ENCODE measurements at places on chromosomes 3 and 15.

GRCh38 chr15:75840659-75841058, 2.6 kb upstream of the UBE2Q2 start:
- no peak overlapping the region for H3K27ac ChIP-seq
- no peak for DNase-seq
- no peaks in the 10 kb centered on the region for H3K36me3 ChIP-seq

DNA sequence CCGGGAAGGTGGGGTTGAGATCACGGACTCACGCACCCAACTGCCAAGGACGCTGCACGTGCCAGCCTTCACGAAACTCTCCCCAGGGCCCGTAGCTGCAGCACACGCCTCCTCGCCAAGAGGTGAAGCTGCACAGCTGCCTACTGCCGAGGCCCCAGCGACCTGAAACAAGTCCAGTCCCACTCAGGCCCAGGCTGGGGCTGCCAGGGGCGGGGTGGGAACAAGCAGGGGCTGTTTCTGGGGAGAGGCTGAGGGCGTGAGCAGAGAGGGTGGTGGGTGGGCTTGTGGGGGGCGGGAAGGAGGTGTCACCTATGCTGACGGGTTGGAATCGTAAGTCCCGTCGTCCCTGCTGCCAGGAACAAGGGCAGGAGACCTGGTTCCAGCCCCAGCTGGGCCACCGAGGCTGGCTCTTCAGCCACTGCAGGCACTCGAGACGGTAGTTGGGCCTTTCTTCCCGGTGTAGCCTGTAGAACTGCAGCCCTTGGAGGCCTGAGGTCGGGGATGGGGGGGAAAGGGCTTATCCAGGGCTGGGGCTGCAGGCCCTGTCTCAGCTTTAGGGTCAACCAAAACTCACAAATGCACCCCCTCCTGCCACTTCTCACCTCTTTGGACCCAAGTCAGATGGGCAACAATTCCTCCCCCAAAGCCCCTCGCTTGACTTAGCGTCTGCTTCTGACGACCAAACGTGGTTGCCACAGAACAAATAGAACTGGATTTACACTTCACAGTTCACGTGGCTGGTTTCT, 44.4 kb downstream of the MUC20 start:
- no peak for DNase-seq
- H3K27me3 ChIP-seq, result peaks cover 34% of the 10 kb centered on the region
- peaks cover 10% of the 10 kb centered on the region for H3K36me3 ChIP-seq

DNA sequence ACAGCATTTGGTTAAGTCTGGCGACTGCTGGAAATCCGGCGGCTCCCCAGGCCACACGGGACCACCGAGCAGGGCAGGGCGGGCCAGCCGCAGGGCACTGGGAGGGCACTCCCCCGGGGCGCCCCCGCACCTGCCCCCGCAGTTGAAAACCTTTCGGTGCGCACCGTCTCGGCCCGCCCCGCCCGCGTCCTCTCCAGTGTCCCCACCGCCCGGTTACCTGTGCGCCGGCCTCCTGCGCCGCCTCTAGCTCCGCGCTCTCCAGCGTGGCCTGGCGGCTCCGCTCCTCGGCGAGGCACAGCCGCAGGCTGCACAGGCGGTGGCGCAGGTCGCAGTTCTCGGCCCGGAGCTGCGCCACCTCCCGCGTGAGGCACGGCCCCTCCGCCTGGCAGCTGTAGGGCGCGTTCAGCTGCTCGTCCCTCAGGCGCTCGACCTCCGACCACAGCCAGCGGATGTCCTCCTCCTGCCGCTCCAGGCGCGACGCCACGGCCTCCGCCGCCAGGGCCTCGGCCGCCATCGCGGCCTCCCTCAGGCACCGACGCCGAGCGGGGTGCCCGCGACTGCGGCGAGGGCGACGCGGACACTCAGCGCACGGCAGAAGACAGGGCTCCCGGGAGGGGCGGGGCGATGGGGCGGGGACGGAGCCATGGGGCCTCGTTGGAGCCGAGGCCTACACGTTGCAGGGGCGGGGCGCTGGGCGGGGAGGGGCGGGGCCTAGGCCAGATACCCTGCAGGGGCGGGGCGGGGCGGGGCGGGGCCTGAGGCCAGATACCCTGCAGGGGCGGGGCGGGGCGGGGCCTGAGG, at the start of gene TARS3:
Gene TARS3, minus strand, starts transcription at position 600 of the 801 bp plus-strand sequence. Its CDS starts 86 bp downstream, at position 514.
- peak within 1 kb of the TSS; percentile 84 for H3K4me3 ChIP-seq
- peaks cover 8% of the 10 kb centered on the region for H3K4me1 ChIP-seq
- peak within 1 kb of the TSS; percentile 74 for H3K27ac ChIP-seq
- DNase-seq, result peak; percentile 89
- no peaks in the 10 kb centered on the region for H3K27me3 ChIP-seq
- H3K36me3 ChIP-seq, result peaks cover 23% of the 10 kb centered on the region

DNA sequence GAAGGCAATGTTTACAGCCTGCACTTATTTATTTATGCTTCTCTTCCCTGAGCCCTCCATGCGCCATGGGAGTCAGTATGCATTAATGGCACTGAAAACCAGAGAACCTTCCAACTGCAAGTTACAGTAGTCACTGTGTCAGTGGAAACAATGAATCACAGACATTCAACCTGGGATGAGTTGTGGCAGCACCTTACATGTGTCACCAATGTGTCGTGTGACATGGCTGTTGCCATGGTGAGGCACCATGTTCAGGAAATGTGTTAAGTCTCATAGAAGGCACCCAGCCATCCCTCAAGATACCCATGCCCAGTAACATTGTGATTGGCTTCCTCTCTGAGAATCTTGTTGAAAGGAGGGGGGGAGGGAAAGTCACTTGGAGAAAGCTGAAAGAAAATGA, 105.0 kb downstream of the FOXP1 start:
- peaks cover 18% of the 10 kb centered on the region for H3K36me3 ChIP-seq
- H3K27ac ChIP-seq, result peak overlapping the region; percentile 91
- H3K4me1 ChIP-seq, result peaks cover 67% of the 10 kb centered on the region
- peak overlapping the region; percentile 16 for H3K4me3 ChIP-seq
- DNase-seq, result no peak

GRCh38 chr15:77030048-77030927, 35.4 kb downstream of the PSTPIP1 start:
- H3K36me3 ChIP-seq, result no peaks in the 10 kb centered on the region
- no peak overlapping the region for H3K27ac ChIP-seq
- H3K27me3 ChIP-seq, result no peaks in the 10 kb centered on the region
- peaks cover 36% of the 10 kb centered on the region for H3K4me1 ChIP-seq
- no peak overlapping the region for H3K4me3 ChIP-seq

- no peak overlapping the region for H3K27ac ChIP-seq
- no peaks in the 10 kb centered on the region for H3K4me1 ChIP-seq
- no peak overlapping the region for H3K4me3 ChIP-seq
- H3K36me3 ChIP-seq, result no peaks in the 10 kb centered on the region
- no peak for DNase-seq
These were observed 646.4 kb upstream of the ADAMTS9 start for GRCh38 chr3:65334045-65334665.

DNA sequence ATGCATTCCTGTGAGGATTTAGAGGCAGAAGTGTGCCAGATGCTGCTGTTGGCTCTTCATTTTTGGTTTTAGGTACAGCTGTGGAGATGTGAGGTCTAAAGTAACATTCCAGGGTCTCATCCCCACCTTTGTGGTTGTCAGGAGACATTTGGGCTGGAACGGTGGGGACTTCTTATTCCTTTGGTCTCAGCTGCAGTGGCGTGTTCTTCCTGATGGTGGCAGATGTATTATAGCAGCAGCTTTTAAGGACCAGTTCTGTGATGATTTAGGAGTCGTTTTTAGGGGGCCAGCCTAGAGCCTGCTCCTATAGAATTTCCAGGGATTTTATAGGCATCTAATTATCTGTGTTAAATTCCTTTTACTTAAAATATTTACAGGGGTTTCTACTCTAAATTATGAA, 221.0 kb upstream of the EOMES start:
- DNase-seq, result no peak
- no peaks in the 10 kb centered on the region for H3K36me3 ChIP-seq
- H3K4me3 ChIP-seq, result no peak overlapping the region
- no peaks in the 10 kb centered on the region for H3K27me3 ChIP-seq
- no peak overlapping the region for H3K27ac ChIP-seq
- H3K4me1 ChIP-seq, result no peaks in the 10 kb centered on the region

GRCh38 chr15:85036716-85037115, 55.1 kb downstream of the PDE8A start:
- no peaks in the 10 kb centered on the region for H3K27me3 ChIP-seq
- no peak for DNase-seq

GRCh38 chr3:141994856-141995255, 118.4 kb downstream of the ATP1B3 start:
- H3K27me3 ChIP-seq, result no peaks in the 10 kb centered on the region
- DNase-seq, result no peak
- no peak overlapping the region for H3K4me3 ChIP-seq

Measured in naive B cell (primary cell).